ENCODE measurements at places on chromosomes 7 and 10.

DNA sequence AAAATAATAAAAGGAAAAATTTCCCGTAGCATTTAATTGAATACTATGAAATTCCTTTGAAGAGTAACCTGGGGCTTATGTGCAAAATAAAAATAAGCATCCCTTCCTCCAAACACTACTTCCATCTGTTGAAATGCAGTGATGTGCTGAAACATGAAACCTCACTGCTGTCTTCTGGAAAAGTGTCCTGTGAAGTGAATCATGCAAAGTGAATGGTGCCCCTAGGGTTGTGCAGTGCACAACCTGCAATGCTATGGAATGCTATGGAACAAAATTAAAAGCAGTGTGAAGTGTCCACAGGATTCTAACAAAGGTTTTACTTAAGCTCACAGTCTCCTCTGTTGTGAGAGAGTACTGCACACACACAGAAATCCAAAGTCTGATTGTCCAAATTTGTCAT, 480.9 kb downstream of the ETV1 start:
- DNase-seq = no peak

DNA sequence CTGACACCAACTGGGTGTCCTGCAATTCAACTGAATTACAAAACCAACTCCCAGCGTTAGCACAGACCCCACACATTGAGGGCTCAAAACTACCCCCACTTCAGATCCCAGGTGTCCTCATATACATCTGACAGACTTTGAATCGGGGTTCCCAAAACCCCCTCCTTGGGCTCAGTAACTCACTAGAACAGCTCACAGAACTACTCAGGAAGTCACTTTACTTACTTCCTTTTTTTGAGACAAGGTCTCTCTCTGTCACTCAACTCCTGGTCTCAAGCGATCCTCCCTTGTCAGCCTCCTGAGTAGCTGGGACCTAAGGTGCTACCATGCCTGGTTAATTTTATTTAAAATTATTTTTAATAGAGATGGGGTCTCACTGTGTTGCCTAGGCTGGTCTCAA, 456.0 kb downstream of the SDK1 start:
- no peak for DNase-seq

- no peak for DNase-seq
Measured at GRCh38 chr10:62162261-62162981, 106.2 kb downstream of the RTKN2 start.

DNA sequence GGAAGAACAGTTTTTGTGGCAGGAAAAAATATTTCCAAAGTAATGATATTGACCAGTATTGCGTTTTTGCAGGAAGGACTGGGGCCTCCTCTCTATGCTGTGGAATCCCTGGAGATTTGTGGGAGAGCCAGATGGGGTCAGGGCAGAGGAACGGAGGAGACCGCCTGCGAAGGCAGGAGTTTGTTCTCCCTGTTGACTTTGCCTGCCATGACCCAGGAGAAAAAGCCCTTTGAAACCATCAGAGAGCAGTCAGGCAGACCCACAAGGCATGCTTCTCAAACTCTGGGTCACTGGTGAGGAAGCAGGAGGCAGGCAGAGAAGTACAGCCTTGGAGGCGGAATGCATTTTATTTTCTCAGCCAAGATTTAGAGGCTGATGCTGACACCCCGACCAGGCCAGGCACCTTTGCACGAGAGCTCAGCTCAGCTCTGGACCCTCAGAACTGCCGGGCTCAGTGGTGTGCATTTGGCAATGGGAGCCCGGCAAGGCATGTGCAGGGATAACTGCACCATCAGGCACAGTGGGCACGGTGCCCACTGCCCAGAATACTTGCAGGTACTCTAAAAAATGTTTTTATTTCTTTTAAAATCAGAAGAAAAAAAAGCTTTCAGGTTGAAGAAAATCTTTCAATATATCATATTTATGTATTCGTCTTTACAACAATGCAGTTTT, 410.4 kb downstream of the RPS24 start:
- DNase-seq = no peak

- DNase-seq = no peak
Measured at GRCh38 chr10:33008499-33009243, 50.6 kb upstream of the ITGB1 start.

DNA sequence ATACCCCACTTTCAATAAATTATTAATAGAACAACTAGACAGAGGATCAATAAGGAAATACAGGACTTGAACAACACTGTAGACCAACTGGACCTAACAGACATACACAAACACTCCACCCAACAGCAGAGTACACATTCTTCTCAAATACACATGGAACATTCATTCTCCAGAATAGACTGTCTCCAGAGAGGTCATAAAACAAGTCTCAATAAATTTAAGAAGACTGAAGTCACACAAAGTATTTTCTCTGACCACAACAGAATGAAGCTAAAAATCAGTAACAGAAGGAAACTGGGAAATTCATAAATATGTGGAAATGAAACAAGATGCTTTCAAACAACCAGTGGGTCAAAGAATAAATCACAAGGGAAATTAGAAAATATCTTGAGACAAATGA, 119.8 kb downstream of the SMURF1 start:
- no peak for DNase-seq

- no peak for DNase-seq
Measured at GRCh38 chr10:58918887-58919286, 257.6 kb upstream of the PHYHIPL start.

Measured in cerebellar nuclear complex (tissue), 1 donor.